ENCODE measurements at places on chromosomes 2 and 18. TPM values are rescaled to one million over a fixed set of nuclear protein-coding genes. Genes with fewer than 3 reads are reported as not detected.

SLC20A1 gene
- total RNA-seq, result 20.0 TPM

CHRNG gene
- not detected for total RNA-seq

VAMP5 gene
- total RNA-seq, result 85.9 TPM

TTN gene
- total RNA-seq, result 0.60 TPM

COLEC11 gene
- total RNA-seq, result under 0.01 TPM

PAX8 gene
- total RNA-seq, result under 0.01 TPM

IL36B gene
- not detected for total RNA-seq

GPR55 gene
- not detected for total RNA-seq

MBD1 gene
- 25.7 TPM for total RNA-seq

ZC3H6 gene
- total RNA-seq, result 1.2 TPM

GAL3ST2 gene
- total RNA-seq, result not detected

COL6A3 gene
- total RNA-seq, result 1.8 TPM

RBM44 gene
- total RNA-seq, result 0.22 TPM

KLHL29 gene
- total RNA-seq, result 3.4 TPM

LYG1 gene
- total RNA-seq, result 0.22 TPM

PPIL3 gene
- 19.2 TPM for total RNA-seq

ATP6V1B1 gene
- not detected for total RNA-seq

CELF4 gene
- total RNA-seq, result not detected

C2orf81 gene
- under 0.01 TPM for total RNA-seq

PTPRM gene
- 40.1 TPM for total RNA-seq

FIGN gene
- total RNA-seq, result under 0.01 TPM

TGFA gene
- 7.8 TPM for total RNA-seq

TUBA3E gene
- total RNA-seq, result not detected

CRYBA2 gene
- not detected for total RNA-seq

DSG2 gene
- total RNA-seq, result 5.8 TPM

ERBB4 gene
- total RNA-seq, result under 0.01 TPM

NETO1 gene
- total RNA-seq, result not detected

TYW5 gene
- total RNA-seq, result 4.4 TPM

PLEK gene
- total RNA-seq, result under 0.01 TPM

DNPEP gene
- total RNA-seq, result 52.2 TPM

PREPL gene
- 16.1 TPM for total RNA-seq

INPP5D gene
- 43.5 TPM for total RNA-seq

CXCR1 gene
- total RNA-seq, result not detected

PNPT1 gene
- total RNA-seq, result 14.4 TPM

CXCR4 gene
- 33.6 TPM for total RNA-seq

RFX8 gene
- not detected for total RNA-seq

RNF125 gene
- 2.8 TPM for total RNA-seq

CDK5R2 gene
- total RNA-seq, result not detected

TMEM178A gene
- total RNA-seq, result not detected

REG3G gene
- not detected for total RNA-seq

PPP4R3B gene
- total RNA-seq, result 36.3 TPM

B3GNT2 gene
- total RNA-seq, result 17.3 TPM

NDC80 gene
- total RNA-seq, result 3.2 TPM

TWIST2 gene
- 0.44 TPM for total RNA-seq

RMDN2 gene
- total RNA-seq, result 2.0 TPM

RIT2 gene
- total RNA-seq, result not detected

CYBRD1 gene
- 14.6 TPM for total RNA-seq

OXER1 gene
- not detected for total RNA-seq

SOX11 gene
- total RNA-seq, result not detected

RUFY4 gene
- not detected for total RNA-seq

All from lung microvascular endothelial cell (primary cell).